NCI-H2107 (cell line): ENCODE measurements at places on chromosomes 5 and 9.

DNA sequence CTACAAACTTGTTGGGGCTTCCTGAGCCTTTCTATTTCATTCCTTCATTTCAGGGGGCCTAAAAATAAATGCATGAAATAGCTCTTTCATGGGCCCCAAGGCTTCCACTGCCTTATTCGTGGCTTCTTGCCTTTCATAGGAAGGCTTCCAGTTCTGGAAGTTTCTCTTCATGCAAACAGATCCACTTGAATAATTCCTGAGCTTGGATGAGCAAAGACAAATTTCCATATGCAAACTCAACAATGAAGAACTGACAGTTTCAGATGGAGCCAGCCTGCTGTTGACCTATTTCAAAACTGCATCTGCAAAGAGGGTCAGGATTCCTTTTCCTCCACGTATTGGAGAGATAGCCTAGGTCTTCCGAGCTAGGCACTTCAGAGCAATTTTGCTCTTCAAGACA lies 142.1 kb downstream of the MLLT3 start:
- no peak for DNase-seq

DNA sequence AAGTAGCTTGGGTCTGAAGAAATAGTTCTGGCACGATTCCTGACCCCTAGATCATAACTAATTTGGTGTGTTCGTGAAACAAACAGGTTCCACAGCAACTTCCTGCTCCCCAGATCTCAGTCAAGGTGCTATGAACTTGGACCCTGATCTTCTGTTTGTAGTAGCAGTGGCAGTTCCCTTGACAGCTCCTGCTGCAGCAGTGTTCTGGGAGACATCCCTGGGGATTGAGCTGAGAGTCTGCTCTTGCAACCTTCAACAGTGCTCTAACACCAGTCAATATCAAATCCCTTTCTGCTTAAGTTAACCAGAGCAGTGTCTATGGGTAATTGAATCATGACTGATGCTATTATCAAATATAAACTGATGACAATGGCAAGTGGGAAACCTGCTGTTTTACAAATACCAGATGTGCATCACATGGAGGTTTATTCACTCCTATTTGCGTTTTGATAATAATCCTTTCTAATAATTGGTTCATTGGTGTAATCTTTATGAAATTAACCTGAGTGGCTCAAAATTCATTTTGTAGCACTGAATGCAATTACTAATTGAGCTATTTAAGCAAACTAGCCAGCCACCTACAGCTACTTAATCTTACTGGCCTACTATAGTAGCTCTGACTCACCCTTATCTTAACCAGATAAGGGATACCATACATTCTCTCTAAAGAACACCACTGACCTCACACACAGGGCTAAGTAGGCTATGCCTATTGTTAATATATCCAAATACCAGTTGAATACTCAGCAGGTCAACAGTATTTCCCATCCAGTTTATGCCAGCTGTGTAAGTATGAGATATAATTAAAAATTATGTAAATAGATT lies 21.9 kb downstream of the KDM4C start:
- DNase-seq = no peak

DNA sequence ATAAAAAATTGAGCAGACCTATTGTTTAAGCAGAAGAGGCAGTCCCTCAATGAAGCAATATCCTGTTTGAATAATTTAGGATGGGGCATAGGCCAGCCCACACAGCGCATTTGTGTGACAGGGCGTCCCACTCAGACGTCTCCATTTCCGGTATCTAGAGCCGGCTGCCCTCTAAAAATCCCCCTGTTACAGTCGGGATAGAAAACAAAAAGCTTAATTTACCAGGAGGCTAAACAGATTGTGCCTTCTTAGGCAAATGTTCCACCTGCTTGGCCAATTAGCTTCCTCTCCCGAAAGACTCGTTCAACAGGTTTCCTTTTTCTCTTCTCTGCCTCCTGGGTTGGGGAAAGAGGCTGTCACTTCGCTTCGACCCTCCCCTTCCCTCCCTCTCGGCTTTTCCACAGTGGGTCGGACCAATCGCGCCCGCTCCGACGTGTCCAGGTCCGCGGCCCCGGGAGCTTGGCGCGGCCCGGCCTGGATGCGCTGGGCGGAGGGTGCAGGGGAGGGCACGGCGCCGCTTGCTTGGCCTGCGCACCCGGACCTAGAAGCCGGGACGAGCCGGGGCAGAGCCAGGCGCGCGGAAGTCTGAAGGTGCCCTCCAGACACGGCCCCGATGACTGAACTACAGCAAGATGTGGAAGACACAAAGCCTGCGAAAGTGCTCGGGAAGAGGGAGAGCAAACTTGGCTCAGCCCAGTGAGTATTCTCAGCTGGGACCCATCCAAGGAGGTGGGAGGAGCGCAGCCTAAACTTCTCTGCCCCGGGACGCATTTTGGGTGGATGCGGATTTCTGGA lies at the start of gene GRAMD2B:
Gene GRAMD2B, plus strand, starts transcription at position 416 of the 795 bp plus-strand sequence. Its CDS starts 198 bp downstream, at position 614.
- DNase-seq = peak; percentile 14

- DNase-seq = no peak
These were observed 10.4 kb downstream of the OTP start for GRCh38 chr5:77627869-77628674.

DNA sequence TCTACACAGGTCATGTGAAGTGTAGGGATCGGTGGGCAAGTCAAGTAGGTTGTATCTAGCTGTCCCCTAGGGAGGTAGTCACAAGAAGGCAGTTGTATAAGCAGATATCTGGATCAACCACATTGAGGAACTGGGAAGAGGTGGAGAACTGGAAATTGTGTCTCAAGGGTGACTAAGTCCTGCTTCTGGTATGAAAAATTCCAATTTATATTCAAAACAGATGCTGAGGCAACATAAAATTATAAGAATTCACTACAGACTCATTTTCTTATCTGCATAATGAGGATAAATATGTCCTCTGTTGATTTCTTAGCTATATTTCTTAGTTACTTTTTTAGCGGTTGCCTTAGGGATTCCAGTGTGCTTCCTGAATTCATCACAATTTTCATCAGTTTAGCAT lies 46.8 kb downstream of the GALNT12 start:
- DNase-seq = no peak

DNA sequence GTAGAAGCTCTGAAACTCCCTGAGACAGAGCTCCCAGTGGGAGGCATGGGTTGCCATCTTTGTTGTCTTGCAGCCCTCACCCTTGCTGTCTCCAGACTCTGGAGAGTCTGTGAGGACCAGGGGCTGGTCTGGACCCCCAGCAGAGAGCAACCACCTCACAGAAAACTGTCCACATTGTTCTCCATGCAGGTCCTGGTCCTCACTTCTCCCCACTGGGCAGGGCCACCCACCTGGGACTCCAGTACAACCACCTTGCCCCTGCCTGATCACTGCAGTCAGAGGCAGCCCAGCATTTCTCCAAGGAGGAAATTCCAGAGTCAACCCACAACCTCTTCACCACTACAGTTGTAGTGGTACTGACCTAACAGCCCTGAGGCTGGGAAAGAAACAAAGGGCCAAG lies 285.6 kb upstream of the RPS23 start:
- no peak for DNase-seq

DNA sequence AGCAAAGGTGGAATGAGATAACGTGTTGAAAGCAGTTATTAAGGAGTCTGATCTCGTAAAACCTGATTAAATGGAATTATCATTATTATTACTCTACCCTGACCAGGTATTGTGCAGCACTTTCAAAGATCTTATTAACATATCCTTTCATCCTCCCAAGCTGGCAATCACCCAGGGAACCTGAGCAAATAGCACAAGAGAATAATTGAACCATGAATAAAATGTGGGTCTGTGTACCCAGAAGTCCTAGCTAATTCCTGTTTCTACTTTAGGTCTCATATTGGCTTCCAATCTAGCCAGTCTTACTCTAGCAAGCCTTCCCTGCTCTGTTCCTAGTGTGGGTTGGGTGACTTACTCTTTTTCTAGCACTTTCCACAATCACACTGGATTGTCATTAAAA lies 162.2 kb upstream of the STK32A start:
- DNase-seq = no peak

GRCh38 chr5:180085837-180086236 lies 14.3 kb upstream of the RNF130 start:
- no peak for DNase-seq

- no peak for DNase-seq
These were observed 42.5 kb downstream of the NXNL2 start for GRCh38 chr9:88577256-88578120.

DNA sequence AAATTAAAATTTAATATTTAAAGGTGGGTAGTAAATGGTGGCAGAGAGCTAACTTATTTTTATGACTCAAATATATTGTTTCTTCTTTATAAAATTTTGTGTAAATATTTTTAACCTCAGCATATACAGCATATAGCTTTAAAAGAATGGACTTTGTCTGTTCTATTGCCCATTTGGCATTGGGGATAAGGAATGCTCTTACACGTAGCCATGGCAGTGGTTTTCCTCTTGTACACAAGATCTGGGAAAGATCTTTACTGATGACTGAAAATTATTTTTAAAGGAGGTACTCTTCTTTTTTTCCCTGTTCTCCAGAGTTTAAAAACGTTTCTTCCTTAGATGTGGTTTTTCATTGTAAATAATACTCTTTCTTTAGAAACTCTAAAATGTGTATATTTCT lies 75.0 kb downstream of the PBX3 start:
- no peak for DNase-seq

DNA sequence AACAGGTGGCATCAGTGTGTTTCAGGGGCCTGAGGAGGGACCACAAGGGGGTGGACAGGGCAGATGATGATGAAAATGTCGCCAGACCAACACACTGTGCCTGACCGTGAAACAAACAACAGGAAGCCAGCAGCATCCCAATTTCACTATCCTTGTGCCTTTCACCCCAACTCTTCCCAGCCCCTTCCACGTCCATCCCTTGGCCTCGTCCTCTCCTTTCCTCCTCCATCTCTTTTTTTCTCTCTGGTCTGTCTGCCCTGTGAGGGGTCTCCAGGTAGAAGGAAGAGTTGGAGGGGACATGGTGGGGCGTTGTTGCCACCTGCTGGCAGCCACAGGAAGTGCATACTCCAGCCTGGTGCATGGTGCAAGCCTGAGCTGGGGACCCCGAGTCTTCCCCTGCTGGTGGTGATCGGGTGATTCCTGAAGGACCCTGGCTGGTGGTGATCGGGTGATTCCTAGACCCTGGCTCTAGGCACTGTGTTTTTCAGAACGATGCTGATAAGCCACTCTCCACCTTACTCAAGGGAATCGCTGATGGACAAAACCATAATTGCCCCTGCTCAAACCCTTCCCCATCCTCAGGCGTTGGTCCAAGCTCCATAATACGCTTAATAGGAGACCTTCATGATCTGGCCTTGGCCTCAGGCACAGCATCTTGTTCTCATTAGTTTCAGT lies 21.7 kb upstream of the NSD1 start:
- DNase-seq = no peak

GRCh38 chr5:74319076-74319475 lies 321.5 kb downstream of the ENC1 start:
- no peak for DNase-seq

DNA sequence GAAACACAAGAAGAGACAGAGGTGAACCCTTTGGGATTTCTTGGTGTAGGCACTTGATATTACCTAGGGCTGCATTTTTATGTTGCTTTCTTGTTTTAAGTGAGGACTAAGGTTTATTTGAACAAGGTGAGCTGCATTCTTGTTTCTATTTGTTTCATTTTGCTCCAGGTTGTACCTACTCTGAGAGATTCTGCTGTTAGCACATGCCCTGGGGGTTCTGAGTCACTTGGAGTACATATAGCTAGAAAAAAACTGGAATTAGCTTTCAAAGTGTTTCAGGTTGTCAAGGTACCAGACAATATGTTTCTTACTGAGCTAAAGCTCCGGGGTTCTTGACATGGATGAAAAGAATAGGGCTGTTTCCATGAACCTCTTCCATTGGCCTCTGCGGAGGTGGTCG lies 299.4 kb downstream of the ICE1 start:
- no peak for DNase-seq

DNA sequence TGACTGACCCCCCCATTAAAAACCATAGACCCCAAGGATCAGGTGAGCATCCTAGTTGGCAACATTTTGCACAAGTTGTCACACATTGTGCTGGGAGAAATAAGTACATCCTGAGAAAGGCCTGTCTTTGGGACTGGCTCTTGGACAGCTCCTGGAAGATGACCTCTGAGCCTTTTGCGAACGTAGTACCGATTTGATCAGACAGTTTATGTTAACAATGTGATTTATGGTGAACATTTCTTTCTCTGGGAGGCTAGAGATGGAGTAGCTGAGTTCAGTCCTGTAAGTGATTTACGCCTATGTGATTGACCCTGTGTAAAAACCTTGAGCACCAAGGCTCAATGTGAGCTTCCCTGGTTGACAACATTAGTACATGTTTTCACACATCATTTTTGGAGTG lies 41.7 kb downstream of the LOX start:
- no peak for DNase-seq

DNA sequence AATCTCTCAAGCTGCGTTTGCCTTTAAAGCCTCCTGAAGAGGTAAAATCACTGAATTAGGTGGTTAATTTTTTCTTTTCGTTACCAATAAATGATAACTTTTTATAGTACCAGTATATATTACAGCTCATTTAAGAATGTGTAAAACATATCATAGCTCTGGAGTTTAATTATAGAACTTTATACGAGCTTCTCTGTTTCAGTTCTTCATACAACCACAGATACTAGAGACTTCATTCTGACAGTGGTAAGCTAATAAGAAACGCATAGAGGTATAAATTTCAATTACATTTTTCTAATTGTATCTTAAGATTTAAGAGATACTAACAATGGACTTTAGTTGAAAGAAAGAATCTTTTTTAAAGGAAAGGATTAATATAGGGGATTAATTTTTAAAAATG lies 73.9 kb downstream of the PBX3 start:
- DNase-seq = no peak

DNA sequence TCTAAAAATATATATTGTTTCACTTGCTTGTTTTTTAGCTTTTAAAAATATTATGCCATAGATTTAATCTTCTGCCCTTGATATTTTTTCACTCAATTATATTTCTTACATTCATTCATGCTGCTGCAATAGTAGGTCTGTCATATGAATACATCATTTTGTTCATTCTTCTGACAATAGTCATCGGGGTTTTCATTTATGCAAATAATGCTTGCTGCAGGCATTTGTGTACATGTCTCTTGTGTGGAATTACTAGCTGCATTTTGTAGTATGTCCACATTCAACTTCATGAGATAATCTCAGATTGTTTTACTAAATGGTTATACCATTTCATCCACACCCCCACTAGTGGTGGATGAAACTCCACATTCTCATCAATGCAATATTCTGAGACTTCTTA lies 5.3 kb upstream of the PLPP1 start:
- no peak for DNase-seq

- DNase-seq = no peak
These were observed 27.4 kb downstream of the BICD2 start for GRCh38 chr9:92737216-92737606.
